ENCODE measurements at places on chromosomes 6 and 20.

DNA sequence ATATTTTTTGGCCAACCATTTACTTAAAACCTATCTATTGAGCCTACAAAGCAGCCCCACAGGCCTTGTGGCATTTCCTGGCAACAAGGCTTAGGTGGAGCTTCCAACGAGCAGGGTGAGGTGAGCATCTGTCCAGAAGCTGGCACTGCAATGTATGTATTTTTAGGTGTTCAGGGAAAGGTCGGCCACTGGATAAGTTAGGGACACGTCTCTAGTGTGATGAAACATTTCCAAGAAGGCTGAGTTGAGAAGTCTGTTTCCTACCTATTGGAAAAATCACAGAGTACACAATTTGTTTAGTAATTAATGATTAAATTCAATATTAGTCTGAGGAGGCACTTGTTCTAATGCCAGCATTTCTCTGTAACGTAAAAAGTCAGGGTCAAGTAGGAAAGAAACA is 17.8 kb upstream of the RCAN2 start:
- DNase-seq = no peak

DNA sequence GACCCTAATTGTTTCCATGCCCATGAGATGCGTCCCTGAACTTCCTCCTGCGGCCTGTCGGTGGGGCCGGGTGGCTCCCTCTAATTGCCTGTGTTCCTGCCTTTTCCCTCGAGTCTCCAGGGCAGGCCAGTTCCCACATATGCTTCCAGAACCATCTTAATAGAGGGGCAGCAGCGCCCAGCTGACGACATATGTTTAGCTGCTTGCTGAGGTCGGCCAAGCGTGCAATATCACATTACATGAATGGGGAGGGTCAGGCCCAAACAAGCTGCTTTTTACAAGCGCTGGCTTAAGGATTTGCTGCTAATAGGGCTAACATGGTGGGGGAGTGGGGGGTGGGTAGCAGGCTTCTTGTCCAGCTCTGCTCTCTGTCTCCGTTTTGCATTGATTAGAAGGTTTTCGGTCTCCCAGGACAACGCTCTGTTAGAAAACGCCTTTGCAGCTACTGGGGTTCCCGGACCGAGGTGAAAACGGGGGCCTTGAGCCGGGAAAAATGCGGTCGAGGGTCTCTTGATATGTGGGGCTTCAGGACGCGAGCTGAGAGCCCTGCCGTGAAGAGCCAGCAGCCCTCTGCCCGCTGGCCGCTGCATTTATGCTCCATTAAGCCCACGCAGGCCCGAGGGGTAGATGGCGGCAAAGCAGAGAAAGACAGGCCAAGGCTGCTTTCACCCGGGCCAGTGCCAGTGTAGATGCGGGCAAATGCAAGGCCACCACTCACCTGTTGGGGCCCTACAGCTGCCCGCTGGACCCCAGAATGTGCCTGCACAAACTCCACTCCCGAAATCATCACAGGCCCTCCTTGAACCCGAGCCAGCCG is 308.5 kb downstream of the BMP7 start:
- no peak for DNase-seq

DNA sequence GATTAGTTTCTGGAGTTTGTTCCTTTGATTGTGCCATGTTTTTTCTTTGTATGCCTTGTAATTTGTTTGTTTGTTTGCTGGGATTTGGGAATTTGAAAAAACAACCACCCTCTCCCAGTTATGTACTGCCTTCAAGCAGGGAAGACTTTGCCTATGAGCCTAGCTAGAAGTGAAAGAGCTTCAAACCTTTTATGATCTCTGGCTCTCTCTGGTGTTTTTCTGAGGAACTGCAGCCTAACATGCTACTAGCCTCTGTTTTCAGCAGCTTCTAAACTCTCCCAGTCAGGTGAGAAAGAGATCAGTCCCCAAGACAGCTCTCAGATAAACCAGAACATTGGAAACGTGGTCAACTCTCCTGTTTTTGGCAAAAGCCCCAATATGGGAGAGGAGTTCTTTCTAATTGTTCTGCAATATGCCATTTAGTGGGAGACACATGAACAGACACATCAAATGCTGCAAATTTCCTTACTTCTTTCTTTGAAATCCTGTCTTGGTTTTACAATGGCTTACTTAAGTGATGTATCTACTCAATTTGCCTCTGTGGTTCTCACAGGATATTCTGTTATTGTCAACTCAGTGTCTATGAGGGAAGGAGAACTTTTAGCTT is 58.9 kb upstream of the SERINC1 start:
- peak; percentile 34 for DNase-seq

- DNase-seq = no peak
Observed at GRCh38 chr6:17182961-17183360, 81.1 kb downstream of the STMND1 start.

DNA sequence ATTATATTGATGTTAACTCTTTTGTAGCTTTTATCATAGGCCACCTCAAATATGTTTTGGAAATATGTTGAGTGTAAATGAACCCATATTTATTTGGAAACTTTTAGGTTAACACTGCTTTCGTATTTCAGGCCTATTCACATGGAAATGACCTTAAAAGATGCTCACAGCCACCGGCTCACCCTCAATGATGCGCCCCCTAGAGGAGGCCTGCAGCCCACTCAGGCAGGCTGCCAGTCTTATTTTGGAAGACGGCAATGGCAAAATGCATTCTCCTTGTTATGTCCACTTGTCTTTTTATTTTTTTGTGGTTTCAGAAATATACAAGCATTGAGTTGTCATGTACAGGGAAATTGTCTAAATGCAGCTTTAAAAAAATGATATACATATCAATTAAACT is 869.7 kb downstream of the PHF3 start:
- no peak for DNase-seq

DNA sequence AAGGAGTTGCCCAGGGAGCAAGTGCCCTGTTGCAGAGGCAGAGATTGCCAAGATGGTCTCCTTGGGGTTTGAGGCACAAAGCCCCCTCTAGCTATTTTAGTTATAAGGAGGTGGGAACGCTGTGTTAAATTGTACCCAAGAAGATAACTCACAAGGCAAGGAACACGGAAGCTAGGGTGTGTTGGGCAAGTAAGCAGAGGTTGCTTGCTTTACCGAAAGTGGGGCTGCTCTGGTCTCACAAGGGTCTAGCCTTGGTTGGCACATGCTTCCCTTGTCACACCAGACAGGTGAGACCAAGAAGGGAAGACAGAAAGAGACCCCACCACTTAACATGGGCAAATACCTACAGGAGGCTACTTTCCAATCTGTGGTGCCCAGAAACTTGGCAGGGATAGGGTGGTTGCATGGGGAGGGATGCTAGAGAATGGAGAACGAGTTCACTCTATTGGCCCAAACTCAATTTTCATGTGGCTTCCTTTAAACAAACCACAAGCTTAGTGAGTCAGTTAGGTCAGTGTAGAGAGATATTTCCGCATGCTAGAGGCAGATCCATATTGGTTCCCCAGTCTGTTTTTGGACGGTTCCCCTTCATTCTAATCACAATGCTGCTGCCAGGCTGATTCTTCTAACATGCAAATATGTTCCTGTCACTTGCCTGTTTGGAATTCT is 42.4 kb downstream of the PLAGL1 start:
- no peak for DNase-seq

GRCh38 chr20:1953621-1954020 is 40.2 kb downstream of the PDYN start:
- DNase-seq = no peak

- no peak for DNase-seq
Observed at GRCh38 chr6:143059663-143060353, 881 bp upstream of the AIG1 start.

- DNase-seq = no peak
Observed at GRCh38 chr20:31897541-31897940, 27.1 kb downstream of the TTLL9 start.

GRCh38 chr6:113513086-113513485 is 344.1 kb upstream of the MARCKS start:
- DNase-seq = no peak

DNA sequence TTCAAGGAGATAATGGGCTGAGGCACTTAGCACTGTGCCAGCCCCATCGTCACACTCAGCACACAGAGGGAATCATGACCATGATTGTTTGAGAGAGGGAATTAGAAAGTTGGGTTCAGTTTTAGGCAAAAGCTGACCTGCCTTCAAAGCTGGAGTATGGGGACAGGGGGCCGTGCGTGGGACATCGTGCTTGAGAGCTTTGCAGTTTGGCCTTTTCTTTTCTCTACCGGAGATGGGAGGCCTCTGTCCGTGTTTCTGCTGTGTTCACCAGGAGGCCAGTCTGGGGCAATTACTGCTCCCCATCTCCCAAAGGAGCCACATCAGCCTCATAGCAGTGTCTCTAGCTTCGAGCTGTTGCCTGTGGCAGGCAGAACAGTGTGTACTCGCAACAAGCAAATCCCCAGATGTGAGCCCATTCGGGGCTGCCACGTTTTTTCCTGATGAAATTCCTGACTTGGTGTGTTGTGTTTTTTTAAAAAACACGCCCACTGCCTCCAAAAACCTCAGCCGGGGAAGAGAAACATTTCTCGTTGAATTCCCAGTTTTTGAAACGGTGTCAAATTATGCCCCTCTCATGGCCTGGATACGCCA is 20.2 kb downstream of the EYA2 start:
- DNase-seq = no peak

DNA sequence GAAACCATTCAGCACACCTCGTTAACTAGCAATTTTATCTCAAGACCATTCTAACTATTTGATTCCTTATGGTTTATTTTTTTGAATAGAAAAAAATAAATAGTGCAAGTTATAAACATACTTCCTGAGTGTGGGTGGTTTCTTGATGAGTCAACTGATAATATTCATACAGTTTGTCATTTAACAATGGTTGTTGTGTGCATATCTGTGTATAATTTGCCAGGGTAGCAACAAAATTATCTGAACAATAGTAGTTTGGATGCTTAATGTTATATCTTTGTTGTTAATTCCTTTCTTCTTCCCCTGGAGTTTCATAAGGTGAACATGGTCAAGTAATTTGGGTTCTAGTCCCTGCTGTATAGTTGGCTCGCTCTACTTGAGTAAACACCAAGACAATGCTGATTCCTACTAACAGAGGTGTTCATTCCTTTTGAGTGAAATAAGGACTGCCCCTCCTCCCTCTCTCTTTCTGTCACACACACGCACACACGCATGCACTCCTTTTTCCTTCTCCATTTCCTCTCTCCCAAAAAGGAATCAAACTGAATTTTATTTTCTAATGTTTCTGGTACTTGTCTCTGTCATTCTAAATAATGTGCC is 938.1 kb upstream of the EPHA7 start:
- peak; percentile 32 for DNase-seq

DNA sequence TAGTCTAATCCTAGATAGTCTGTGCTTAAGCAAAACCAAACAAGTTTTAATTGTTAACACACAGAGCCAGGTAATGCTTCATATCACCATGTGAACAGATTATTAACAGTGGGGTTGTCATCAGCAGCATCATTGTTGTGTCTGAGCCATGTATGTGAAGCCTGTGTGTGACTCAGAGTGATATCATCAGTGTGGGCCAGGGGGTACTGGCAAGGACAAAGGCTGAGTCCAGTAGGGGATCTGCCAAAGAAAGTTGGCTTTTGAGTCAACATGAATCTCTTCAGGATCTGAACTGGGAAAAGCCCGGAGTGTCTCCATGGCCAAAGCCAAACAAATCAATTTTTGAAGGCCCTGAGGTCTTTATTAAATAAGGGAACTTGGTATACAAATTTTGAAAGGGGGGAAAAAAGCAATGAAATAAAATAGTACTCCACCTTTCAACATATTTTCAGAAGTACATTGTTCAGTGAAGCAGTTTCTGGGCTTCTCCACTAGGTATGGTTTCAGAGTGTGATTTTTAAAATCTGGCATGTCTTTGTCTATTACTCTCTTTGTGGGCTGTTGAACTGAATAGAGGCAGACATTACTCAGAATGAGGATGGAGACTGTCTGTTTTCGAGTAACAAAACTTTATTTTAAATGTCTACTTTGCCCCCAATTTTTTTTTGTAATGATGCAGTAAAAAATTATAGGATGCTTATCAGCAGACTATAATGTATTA is 444.2 kb upstream of the JAG1 start:
- no peak for DNase-seq

DNA sequence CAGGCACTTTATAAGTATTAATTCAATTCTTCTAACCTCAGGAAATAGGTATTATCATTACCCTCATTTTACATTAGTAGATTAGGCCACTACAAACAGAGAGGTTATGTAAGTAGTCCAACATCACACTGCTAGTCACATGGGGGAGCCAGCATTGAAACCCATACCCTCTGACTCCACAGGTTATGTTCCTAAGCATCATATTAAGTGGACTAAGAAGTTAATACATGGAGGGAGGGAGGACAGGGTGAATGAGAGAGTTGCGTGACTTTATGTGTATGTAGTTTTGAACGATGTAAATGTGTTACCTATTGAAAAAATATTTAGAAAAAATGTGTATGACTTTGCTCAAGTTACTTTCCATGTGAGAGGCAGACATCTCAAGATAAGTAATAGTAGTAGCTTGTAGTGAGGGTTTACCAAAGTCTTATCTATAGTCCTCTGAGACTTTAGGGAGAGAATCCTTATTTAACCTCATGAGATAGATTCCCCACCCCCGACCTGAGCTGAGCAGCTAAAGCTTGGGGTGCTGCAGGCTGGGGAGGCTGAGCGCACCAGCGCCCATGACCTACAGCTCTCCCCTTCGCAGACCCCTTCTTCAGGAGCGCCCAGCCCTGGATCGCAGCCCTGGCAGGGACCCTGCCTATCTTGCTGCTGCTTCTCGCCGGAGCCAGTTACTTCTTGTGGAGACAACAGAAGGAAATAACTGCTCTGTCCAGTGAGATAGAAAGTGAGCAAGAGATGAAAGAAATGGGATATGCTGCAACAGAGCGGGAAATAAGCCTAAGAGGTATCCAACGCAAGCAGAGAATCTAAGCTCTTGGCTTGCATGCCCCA is 7.5 kb downstream of the BTN3A2 start:
- DNase-seq = no peak

DNA sequence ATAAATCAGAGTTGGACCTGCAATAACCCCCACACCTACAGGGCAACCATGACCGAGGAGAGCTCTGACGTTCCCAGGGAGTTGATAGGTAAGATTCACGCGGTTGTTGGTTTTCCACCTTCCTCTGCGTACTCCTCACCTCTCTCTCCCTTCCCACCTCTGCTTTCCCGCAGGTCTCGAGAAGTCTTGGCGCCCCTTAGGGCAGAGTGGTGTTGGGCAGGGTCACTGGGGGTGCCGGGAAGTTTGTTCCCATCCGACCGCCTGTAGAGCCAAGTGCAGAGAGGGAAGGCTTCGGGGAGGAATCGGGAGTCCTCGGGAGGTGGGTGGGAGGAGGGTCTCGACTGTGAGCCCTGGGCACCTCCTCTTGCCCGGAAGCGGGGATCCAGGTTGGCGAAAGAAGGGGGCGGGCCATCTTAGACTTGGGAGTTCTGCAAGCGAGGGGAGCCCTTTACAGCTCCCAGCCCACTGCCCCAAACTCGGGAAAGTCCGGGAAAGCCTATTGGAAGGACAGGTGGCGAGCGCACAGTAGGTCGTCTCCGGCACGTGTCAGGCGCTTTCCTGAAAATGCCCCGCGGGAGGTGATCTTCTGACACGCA is 672 bp downstream of the CARMIL1 start:
- DNase-seq = peak; percentile 16

DNA sequence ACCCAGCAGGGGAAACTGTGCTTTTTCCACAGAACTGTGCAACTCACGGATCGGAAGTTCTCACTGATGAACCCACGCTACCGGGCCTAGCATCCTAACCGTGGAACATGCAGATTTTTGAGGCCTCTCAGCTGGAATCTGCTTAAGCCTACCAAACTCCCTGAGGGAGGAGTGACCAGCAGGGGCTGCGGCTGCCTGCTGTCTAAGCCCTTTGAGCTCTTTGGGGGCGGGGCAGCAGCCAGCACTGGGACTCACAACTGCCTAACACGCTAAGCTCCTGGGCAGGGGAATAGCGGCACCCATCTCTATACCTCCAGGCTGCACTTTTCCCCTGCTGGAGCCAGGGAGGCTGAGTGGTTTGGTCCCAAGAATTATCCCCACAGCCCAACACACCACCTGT is 20.4 kb upstream of the METTL24 start:
- no peak for DNase-seq
